NCI-H1436 treated with DMSO at 0.1 percent for 48 hours (cell line): ENCODE measurements at places on chromosomes 11 and 22.

DNA sequence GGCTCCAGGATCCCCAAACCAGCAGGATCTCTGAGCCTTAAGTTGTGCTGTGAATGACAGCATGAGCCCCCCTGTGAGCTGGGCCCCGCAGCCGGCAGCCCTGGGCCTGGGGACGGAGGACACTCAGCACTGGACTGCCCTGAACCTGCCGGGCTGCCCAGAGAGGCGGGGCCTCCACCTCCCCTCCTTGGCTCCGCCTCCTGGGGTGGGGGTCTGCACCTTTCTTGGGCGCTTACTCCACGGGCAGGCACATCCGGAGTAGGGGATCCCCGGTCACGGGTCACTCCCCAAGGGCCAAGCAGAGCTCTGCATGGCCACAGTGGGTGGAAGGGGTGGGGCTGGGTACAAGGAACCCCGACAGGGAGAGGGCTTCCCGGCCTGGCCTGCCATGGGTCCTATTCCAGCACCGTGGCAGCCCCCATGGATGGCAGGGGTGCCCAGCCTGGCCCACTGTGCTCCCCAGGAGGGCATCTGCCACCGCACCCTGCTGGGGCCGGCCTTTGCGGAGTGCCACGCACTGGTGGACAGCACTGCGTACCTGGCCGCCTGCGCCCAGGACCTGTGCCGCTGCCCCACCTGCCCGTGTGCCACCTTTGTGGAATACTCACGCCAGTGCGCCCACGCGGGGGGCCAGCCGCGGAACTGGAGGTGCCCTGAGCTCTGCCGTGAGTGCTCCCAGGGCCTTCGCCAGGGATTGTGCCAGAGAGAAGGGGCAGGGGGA lies 5.4 kb downstream of the MUC5B start:
- DNase-seq, result no peak

GRCh38 chr11:10646681-10647355 lies 46.7 kb downstream of the IRAG1 start:
- DNase-seq, result no peak

- no peak for DNase-seq
These were observed 208.6 kb downstream of the KIRREL3 start for GRCh38 chr11:126791991-126792390.

DNA sequence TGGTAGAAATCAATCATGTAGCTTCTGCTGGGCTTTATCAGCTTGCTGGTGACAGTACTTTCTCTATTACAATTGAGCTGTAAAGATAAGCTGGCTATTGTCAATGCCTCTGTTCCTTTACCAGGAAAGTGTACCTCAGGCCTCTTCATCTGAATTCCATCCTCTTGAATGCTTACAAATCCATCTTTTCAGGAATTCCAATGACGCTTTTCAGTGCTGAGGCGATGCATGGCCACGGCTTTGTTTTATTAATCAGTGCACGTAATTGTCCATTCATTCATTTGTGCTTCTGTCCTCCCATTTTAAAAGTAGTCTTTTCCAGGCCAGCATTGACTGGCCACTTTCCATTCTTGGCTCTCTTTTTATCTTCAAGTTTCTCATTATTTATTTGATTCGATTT lies 202.0 kb downstream of the PGR start:
- no peak for DNase-seq

DNA sequence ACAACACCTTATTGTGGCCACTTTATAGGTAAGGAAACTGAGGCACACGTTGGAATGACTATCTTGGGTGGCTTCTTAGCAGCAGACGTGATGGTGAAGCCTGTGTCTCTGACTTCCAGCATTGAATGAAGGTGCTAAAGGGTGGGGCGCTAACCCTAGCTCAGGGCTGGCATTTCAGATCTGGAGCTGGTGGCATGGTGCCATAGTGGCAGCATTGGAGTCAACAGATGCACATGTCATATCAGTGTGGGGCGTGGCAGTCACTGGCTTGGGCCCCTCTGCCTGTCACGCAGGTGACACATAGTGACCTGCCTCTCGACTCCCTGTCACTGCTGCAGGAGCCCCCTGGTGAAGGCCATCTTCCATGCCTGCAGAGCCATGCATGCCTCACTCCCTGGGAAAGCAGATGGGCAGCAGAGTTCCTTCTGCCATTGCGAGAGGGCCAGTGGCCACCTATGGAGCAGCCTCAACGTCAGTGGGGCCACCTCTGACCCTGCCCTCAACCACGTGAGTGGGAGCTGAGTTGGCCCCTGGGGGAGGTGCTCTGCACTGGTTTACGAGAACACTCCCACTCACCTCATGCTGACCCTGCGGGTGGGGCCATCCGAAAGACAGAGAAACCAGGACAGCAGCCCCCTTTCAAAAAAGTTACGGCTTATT lies 14.8 kb downstream of the SHISA8 start:
- DNase-seq, result no peak

DNA sequence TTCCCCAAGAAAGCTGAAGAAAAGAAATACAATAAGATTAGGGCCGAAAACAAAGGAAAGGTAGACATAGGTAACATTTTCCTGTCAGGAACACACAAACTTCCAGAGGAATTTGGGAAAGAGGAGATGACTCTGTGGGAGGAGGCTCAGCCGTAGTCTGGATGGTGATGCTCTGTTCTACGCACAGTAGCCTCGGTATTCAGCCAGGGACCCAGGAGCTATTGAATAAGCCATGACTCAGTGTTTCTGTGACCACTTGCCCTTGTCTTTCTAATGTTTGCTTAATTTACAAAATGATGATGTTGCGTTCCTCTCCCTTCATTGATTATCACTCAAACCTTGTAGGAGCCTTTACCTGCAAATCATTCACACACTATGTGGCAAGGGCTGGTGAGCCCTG lies 745.0 kb downstream of the NTM start:
- DNase-seq, result no peak

- DNase-seq, result no peak
These were observed 15.0 kb downstream of the NEAT1 start for GRCh38 chr11:65437436-65438227.

- no peak for DNase-seq
These were observed 53.3 kb upstream of the PTPN5 start for GRCh38 chr11:18844753-18845367.

DNA sequence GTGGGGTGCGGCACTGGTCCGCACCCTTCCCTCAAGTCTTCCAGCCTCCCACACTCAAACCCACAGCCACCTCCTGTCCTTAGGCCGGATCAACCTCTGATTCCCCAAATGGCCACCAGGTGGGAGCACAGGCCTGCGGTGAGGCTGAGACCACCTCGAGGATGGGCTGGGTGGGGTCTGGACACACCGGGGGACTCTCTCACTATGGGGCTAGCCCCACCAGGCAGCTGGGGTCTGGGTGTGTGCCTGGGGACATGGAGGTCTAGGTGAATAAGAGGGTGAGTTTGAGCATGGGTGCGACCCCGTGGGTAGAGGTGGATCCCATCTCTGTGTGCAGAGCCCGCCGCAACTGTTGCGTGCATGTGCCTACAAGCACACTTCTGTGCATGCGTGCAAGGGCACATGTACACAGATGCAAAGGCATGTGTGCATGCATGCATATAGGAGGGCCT lies 32.6 kb downstream of the MYO18B start:
- no peak for DNase-seq

DNA sequence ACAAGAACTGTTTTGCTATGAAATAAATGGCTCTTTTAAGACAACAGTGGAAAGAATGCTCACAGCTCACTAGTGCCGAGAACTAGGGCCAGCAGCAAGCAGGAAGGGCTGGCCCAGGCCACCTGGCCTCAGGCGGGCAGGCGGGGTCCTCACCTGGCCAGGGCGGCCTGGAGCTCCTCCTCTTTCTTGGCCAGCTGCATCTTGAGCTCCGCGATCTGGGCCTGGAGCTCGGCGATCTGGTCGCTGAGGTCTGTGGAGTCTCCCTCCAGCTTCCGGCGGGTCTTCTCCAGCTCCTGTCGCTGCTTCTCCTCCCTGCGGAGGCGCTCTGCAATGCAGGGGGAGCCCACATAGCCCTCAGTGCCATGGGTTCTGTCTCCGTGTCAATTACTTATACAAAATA lies 43.8 kb downstream of the APOL1 start:
- no peak for DNase-seq

- no peak for DNase-seq
These were observed 6.0 kb downstream of the ESS2 start for GRCh38 chr22:19138217-19139000.

DNA sequence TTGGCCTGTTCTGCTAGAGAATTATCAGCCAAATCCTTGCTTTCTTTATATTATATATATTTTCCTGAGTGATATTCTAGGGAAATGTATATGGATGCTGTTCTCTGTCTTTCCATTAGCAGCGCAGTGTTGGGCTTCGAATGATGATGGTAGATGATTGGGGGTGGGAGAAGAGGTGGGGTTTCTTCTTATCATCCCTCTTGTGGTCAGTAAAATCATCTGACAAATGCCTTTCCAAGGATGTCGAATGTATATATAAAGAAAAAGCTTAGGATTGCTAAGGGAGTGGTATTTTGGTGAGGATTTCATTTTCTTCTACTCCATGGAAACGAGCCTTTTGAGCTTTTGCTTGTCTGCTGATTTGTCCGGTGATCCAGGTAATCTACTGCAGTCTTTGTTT lies 48.9 kb downstream of the ARHGEF12 start:
- DNase-seq, result no peak

DNA sequence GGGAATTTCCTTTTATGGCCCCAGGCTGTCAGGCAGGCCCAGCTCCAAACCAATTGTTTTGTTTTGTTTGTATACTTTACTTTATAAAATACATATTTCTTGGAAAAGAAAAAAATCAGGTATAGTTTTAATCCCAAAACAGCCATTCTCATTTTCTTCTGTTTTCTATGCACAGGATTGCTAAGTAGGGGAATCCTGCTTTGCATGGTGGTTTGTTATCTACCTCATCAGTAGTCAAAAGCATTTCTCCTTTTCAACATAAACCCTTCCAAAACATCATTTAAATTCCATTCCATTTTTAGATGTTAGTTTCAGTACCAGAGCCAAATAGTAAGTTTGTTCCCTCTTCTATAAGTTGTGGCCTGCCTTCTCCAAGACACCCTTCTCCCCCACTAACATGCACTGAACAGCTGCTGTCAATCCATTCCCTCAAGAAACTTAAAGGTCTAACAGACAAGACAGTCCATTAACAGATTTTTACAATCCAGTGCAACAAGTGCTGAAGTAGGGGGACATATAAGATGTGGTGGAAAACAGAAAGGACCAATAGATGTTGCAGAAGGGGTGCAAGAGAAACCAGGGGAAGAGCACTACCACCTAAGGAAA lies 3.7 kb downstream of the ILK start:
- DNase-seq, result no peak

DNA sequence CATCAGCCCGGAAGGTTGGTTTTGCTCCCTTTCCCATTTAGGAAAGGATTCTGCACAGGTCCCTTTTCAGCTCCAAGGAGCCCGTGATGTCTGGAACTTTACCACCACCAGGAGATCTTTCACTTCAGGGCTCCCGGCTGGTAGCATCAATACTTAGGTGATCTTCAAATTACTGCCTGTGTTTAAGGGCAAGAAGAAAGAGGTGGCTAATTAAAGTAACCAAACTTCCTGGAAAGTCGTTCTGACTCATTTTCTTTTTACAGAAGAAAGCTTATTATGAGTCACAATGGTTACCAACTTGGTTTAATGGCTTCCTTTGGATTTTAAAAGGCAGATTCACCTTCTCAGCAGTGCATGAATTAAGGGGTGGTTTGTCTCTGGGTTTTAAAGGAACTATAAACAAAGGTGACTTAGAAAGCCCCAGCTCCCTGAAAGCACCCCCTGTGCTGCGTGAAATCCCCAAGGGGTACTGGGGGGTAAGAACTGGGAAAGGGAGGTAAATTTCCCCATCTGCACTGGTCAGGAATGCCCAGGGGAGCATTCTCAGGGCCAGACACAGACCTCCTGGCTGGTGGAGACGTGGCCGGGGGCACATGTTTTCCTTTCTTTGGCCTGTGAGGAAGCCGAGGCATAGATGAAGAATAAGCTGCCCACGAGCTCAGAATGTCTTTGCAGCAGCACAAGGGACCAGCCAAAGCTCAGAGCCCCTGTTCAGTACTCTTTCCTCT lies 8.8 kb downstream of the POU2F3 start:
- no peak for DNase-seq

DNA sequence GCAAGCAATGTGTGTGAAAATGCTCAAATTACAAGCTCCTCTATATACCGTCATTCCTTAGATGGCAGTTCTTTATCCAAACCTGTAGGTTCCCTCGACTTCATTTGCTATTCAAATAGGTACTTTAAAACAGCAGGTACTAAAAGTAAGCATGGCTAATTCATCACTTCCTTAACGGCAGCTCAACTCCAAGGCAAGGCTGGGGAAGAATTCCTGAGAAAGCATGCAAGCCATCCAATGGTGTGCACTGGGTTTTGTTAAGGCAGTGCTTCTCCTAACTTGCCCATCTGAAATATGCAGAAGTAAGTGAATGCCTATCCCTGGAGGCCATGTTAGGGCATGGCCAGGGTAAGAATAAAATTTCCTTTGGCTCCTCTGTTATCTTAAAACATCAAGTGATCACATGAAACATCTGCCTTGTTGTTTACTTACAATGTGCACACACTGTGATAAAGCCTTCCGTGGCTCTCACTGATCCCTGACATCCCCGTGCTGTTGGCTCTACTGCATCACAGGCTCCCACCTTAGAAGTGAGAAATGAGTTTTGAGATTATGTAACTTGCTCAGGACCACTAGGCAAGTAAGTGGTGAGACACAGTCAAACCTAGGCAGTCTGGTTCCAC lies 52.1 kb downstream of the SMCO4 start:
- no peak for DNase-seq

DNA sequence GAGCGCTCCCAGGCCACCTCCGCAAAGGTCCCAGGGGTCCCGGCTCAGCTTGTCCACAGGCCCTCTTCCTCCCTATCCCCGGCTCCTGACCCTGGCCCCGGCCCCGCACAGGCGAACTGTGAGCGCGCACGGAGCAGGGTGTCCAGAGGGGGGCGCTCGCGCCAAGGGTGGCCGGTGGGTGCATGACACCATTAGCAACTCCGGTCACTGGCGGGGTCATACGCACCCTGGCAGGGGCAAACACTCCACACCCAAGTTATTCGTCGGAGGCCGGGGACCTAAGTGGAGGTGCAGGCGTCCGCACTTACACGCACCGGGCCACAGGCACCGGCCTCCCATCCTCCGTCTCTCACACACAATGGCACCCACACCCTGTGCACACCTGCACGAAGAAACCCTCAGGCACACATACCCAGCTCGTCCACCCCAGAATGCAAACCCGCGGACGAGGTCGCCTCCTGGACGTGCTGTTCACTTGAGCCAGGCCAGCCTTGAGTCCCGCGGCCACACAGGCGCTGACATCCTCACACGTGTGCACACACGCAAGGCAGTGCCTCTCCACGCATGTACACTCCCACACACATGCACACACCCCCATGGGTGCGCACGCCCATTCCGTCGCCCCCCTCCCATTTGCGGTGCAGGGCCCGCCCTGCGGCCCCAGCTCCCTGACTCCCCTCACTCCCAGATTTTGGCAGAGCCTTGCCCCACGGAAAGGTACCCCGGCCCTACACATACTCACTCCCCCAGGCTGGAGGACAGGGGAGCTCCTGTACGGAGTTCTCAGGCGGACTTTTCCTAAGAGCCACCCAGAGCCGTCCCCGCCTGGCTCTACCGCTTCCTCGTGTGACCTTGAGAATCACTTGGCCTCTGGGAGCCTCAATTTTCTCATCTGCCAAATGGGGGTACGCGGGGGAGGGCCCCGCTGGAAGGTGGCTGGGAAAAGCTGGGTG lies at the start of gene RASGRP2:
TSS of gene RASGRP2 (minus strand) at position 552 of the 953 bp plus-strand sequence. CDS start 1,276 bp downstream, outside the sequence.
- DNase-seq, result no peak
